Mucosa of descending colon (tissue), 3 donors: ENCODE measurements at places on chromosomes 3 and 15. TPM values are rescaled to one million over a fixed set of nuclear protein-coding genes. Genes with fewer than 3 reads are reported as not detected.

The MEGF11 gene
- 0.19 TPM for total RNA-seq

The GPR160 gene
- total RNA-seq = 96.5 TPM

GRCh38 chr3:56294286-56294685 lies 174.0 kb downstream of the ERC2 start:
- no peak for DNase-seq

DNA sequence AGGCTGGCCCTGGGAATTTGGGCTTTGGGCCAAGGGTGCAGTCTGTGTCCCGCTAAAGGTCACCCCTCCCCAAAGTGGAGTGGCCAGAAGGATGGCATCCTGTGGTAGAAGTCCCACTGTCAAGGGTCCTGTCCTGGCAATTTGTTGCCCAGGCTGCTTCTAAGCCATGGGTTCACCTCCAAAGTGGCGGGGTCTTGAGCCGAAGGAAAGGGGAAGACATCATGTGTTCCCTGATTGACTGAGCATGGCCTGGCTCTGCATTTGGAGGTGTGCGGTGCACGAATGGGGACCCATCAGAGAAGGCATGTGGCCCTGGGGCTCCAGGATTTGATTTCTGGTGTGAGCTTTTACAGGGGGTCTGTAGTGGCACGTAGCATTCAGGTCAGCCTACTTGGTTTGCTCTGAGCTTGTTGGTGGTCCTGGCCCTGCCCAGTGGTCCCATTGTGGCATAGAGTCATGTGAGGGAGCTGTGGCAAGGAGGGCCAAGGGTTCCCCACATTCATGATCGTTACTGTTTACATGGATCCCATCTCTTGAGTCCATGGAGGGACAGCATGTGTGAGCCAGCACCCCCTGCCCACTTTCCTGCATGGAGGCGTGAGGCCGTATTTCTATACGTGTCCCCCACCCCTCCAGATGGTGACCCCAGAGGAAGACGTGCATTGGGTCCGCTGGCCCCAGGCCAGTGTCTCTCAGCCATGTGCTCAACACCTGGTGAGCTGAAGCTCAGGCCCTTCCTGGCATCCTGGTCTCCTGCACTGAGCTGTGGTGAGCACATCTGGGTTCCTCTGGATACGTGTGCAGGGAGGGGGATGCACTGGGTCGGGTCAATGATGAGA lies 225.1 kb downstream of the SNRPN start:
- no peak for DNase-seq

DNA sequence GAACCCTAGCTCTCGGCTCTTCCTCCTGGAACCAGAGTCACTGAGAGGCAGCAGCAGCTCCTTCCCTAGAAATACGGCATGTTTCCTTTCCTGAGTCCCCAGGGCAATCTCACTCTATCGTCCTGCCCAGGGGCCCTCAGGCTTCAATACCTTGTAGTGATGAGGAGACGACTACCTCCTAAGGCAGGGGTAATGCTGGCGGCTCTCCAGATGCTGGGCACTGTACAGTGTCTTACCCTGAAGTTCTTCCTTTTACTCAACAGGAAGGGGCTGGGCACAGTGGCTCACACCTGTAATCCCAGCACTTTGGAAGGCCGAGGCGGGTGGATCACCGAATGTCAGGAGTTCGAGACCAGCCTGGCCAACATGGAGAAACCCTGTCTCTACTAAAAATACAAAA lies 13.5 kb downstream of the TMEM44 start:
- DNase-seq = no peak

DNA sequence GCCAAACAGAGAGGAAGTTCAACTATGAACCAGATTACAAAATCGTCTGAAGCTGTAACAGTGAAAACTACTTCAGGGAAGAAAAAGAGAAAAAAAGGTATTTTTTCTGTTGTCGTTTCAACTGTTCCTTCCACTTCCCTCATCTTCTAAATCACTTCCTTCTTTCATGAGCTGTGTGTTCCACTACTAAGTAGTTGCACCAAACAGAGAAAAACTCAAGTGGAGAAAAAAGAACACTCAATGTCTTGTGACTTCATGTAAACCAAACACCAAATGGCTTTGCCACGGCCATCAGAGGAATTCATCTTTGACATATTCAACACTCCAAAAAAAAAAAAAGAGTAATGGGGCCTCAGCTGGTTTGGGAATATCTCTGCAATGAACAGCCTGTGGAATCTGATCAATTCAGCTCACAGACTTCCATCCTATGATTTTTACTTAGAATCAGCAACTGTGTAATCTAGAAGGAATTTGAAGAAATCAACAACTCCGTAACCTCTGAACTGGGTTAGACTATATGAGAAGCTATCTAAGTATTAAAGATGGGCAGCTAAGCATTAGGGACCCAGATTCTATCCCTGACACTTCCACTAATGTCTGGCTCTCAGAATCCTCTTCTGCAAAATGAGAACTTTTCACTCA lies 47.5 kb upstream of the RNF7 start:
- no peak for DNase-seq

DNA sequence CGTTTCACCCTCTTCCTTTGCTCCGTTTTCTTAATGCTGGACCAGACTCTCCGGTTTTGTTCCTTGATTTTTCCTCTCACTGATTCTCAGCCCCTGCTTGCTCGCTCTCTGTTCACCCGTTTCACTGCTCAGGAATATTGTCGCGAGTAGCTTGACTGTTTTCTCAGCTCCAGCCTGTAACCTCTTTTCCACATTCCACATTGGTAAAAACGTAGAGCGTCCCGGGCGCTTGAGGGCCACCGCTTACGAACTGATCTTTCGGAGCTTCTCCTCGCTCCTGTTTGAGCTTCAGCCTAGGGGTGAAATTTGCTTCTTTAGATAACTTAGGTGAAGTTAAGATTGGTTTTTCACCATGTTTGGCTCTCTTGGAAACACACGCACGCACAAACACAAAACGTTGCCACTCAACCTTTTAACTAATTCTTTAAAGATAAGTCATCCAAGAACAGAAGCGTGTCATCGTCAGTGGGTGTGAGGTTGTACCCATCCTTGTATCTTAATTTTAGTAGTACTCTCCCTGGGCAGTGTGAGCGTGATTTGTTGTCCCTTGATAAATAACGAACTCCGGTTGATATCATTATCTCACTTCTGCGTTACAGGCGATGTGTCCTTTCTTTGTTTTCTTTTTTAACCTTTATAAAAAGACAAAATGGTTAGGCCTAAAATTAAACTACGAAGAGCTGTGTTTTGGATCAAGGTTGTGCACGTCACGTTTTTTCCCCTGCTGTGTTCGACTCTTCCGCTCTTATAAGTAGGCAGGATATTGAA lies 1.0 kb downstream of the PAK2 start:
- DNase-seq = no peak

The ACOX2 gene
- 34.8 TPM for total RNA-seq

- DNase-seq = no peak
These were observed 563.6 kb upstream of the NAALADL2 start for GRCh38 chr3:174295306-174296092.

The GPR27 gene
- total RNA-seq = 2.1 TPM

- no peak for DNase-seq
These were observed 14.3 kb upstream of the RHO start for GRCh38 chr3:129514110-129514509.

GRCh38 chr3:73674280-73674679 lies 49.5 kb upstream of the PDZRN3 start:
- DNase-seq = no peak

The FYTTD1 gene
- total RNA-seq = 67.2 TPM

GRCh38 chr3:30199096-30199759 lies 407.2 kb upstream of the TGFBR2 start:
- peak; percentile 53 for DNase-seq

The C2CD4B gene
- 3.2 TPM for total RNA-seq

DNA sequence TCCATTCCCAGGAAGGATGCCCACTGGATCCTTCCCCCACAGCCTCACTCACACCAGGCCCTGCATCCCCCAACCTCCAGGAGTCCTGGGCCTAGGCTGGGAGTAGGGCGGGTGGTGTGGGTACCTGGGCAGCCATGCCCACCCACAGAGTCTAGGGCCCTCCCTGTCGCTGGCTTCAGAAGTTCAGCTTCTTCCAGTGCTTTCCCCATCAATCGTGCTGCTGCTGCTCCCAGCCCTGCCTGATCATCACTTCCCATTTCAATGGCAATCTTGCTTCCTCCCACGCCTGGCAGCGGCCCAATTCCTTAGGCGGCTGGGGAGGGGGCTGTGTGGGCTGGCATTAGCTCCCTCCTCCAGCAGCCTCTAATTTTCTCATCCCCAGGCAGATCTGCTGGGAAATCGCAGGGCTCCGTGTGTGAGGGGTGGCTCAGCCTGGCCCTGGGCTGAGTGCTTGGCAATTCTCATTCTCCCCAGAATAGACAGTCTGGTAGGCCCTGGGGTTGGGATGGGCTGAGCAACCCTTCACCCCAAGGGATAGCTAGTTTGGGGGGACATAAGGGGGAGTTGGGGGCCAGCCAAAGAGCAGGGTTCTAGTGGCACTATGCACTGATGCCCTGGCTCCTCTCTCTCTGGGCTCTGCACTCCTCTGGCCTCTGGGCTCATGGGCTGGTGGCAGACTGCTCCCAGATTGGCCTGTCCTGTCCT lies 66.4 kb downstream of the SCN5A start:
- DNase-seq = no peak

- DNase-seq = no peak
These were observed 212.8 kb upstream of the EIF1B start for GRCh38 chr3:40096661-40097111.

The NANOGP8 gene
- not detected for total RNA-seq

The CCR3 gene
- total RNA-seq = not detected

The TIPARP gene
- total RNA-seq = 26.4 TPM

GRCh38 chr15:23441204-23441603 lies 5.8 kb downstream of the GOLGA6L2 start:
- DNase-seq = no peak

The FSTL1 gene
- 108 TPM for total RNA-seq

GRCh38 chr3:123385981-123386380 lies 62.9 kb downstream of the ADCY5 start:
- no peak for DNase-seq

GRCh38 chr15:39432912-39433348 lies 147.9 kb upstream of the THBS1 start:
- no peak for DNase-seq
